ENCODE measurements at places on chromosomes 16 and 17. TPM values are rescaled to one million over a fixed set of nuclear protein-coding genes. Genes with fewer than 3 reads are reported as not detected.

- no peak for DNase-seq
Measured at GRCh38 chr17:68522266-68522665, 10.0 kb downstream of the PRKAR1A start.

GRCh38 chr17:27578718-27579085 is 52.3 kb upstream of the LGALS9 start:
- DNase-seq = no peak

- no peak for DNase-seq
Measured at GRCh38 chr16:85579923-85580580, 33.1 kb upstream of the GSE1 start.

GRCh38 chr17:12180644-12181261 is 160.1 kb downstream of the MAP2K4 start:
- DNase-seq = peak; percentile 16

- no peak for DNase-seq
Measured at GRCh38 chr17:82127315-82127595, 29.2 kb upstream of the FASN start.

- DNase-seq = no peak
Measured at GRCh38 chr17:49190932-49191331, 19.4 kb downstream of the GNGT2 start.

DNA sequence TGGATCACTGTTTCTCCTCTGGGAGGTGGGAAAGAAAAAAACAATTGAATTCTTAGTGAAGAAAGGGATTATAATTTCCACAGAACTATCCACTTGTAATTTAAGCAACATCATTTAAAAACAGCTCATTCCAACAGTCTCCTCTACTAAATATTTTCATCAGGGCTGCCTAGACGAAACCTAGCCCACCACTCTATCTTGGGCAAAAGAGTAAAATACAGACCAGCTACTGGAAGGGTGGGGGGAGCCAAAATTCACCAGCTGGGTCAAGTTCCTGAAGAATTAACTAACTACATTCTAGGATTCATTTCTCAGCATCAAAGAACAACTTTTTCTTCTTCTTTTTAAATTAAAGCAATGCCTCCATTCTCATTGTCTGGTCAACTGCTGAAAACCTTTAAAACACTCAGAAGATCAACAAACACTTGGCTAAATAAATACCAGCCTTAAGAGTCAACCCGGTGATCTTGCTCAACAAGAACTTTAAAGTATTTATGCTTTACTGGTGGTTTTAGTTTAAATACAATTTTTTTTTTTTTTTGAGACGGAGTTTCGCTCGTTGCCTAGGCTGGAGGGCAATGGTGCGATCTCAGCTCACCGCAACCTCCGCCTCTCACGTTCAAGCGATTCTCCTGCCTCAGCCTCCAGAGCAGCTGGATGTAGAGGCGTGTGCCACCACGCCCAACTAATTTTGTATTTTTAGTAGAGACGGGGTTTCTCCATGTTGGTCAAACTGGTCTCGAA is 25.2 kb downstream of the KANSL1 start:
- DNase-seq = no peak

DNA sequence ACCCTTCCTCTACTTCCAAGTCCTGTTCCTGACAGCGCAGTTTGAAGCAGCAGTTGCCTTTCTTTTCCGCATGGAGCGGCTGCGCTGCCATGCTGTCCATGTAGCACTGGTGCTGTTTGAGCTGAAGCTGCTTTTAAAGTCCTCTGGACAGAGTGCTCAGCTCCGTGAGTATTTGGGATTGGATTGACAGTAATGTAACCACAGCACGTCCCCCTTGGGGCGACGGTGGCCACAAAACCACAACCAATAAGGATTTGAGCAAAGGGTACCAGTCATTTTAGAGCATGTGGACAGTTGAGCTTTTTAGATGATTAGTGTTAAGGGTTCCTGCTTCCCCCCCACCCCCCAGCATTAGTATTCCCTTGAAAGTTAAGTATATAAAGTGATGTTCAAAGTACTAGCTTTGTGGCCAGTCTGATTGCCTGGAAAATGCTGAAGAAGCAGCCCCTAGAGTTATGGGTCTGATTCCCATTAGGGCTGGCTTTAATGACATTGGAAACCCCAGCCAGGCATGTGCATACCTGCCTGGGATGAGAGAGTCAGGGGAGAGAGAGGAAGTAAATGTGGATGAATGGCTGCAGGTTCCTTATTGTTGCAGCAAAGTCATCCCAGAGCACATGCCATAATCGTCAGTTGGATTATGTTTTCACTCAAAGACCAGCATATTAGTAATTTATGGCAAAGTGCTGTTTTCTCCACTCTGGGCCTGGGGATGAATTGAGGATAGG is 31.6 kb upstream of the SLC12A3 start:
- no peak for DNase-seq

- DNase-seq = no peak
Measured at GRCh38 chr17:66755101-66755943, 79.6 kb upstream of the CACNG5 start.

GRCh38 chr16:17222871-17223401 is 247.8 kb downstream of the XYLT1 start:
- DNase-seq = peak; percentile 17

MLYCD gene
- 5.9 TPM for total RNA-seq

SEZ6L2 gene
- total RNA-seq = 64.2 TPM

TMIGD1 gene
- total RNA-seq = not detected

MT1M gene
- total RNA-seq = 4.7 TPM

OR2C1 gene
- total RNA-seq = not detected
